ENCODE measurements at places on chromosomes 12 and 14.

GRCh38 chr14:50619569-50620141 is 48.5 kb downstream of the SAV1 start:
- no peak for DNase-seq

- no peak for DNase-seq
Observed at GRCh38 chr12:86331457-86331856, 75.3 kb upstream of the MGAT4C start.

- DNase-seq, result no peak
Observed at GRCh38 chr12:570435-570920, 92.8 kb downstream of the NINJ2 start.

DNA sequence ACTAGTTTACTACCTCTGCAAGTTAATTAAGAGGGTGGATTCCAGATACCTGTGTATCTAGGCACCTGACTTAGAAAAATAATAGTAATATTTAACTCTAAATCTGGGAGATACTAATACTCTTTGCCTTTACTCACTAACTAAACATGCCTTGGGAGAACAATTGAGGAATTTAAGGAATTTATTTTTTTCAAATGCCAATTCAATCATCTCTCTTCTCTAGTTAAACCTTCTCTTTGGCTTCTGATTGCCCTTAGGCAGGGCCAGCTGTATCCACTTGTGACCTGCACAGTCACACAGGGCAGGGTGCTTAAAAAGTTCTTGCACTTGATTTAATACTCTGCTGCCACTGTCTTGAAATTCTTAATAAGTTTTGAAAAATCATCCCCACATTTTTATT is 142.4 kb downstream of the PLCZ1 start:
- no peak for DNase-seq

- no peak for DNase-seq
Observed at GRCh38 chr14:25092258-25092740, 42.4 kb upstream of the STXBP6 start.

DNA sequence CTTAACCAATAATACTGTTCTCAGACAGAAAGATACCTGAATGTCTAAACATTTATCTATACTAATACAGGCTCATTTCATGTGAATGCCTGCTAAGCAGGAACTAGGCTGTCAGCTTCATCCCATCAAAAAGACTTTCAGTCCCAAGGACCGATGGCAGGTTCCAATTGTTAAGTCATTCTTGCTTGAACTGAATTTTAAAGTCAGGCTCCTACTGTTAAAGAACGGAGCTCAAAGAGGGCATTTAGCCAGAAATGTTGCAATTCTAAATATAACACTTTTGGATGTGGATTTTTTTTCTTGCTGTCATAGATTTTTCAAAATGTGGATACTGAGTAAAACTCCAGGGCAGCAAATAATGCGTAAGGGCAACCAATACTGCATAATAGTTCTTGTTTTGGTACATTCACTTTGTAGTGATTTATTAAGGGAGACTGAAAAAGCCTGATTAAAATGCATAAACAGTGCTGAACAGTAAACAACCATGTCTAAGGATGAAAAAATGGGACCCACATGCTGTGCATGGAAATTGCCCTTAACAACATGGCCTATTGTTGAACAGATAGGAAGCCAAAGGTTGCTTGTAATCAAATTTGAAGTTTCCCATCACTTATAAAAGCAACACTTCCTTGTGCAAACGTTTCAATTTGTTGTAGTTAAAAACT is 38.6 kb upstream of the DBX2 start:
- no peak for DNase-seq

- DNase-seq, result no peak
Observed at GRCh38 chr12:6364044-6364374, 11.4 kb downstream of the SCNN1A start.

DNA sequence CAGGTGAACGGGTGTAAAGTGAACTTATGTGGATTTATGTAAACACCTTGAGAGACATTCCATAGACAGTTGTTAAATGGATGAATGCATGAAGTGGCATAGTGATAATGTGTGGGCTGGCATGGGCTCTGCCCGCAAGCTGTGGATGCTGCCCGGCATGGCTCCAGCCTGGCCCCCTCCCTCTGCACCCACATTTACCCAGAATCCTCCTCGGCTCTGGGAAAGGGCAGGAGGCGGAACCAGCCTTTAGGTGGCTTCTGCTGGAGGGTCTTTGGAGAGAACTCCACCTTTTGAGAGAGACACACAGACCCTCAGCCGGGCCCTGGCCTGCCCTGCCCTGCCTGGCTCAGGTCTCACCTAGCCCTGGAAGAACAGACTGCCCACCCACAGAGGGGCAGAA is 18.7 kb downstream of the RASAL1 start:
- DNase-seq, result no peak

GRCh38 chr12:27779416-27779919 is 565 bp upstream of the KLHL42 start:
- DNase-seq, result no peak

- no peak for DNase-seq
Observed at GRCh38 chr12:99479149-99479548, 168.4 kb upstream of the GARIN6 start.

DNA sequence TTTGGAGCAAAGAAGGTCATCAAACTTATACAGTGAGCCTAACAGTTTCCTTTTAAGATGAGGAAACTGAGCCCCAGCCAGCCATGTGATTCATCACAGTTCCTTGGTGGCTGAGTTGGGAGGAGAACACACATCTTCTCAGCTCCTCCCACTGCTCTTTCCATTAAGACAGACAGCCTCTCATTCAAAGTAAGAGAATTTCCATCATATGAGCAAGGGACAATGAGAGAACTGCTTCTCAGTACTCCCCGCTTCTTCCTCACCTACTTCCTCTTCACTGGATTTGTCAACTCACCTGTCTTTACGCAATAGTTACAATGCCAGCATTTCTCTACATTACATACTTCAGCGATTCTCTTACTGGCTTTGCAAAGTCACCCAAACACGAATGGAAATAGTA is 2.2 kb downstream of the IFNG start:
- DNase-seq, result no peak

- no peak for DNase-seq
Observed at GRCh38 chr14:54774824-54775223, 127.8 kb downstream of the GCH1 start.

DNA sequence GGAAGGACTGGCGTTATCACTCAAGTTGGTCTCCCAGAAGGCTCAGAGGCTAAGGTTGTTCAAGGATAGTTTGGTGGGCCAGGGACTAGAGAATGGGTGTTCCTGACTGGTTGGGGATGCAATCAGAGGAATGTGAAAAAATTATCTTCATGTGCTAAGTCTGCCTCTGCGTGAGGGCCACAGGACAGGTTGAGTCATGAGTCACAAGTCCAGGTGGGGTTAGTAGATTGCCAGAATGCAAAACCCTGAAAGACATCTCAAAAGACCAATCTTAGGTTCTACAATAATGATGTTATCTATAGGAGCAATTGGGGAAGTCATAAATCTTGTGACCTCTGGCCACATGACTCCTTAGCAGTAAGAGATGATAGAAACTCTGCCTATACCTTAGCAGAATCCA is 220.1 kb upstream of the EEA1 start:
- DNase-seq, result no peak

GRCh38 chr12:116071555-116072230 is 205.8 kb downstream of the MED13L start:
- no peak for DNase-seq

DNA sequence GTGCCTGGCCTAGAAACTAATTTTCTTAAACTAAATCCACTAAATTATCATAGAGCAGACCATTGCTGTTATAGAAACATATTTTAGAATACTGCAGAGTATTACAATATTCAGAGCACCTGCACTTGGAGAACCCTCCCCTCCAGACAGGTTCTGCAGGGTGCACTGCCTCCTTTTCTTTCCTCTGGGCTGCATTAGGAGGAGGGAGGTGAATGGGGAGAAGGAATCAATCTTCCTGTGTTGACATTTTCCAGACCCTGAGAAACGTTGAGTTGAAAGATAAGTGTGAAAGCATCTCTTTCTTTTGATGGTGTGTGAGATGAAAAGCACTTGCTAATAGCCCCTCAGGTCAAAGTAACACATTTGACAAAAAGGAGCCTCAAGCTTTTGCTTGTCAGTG is 7.3 kb downstream of the SYNE2 start:
- no peak for DNase-seq

- no peak for DNase-seq
Observed at GRCh38 chr12:52618866-52619265, 507 bp upstream of the KRT73 start.

DNA sequence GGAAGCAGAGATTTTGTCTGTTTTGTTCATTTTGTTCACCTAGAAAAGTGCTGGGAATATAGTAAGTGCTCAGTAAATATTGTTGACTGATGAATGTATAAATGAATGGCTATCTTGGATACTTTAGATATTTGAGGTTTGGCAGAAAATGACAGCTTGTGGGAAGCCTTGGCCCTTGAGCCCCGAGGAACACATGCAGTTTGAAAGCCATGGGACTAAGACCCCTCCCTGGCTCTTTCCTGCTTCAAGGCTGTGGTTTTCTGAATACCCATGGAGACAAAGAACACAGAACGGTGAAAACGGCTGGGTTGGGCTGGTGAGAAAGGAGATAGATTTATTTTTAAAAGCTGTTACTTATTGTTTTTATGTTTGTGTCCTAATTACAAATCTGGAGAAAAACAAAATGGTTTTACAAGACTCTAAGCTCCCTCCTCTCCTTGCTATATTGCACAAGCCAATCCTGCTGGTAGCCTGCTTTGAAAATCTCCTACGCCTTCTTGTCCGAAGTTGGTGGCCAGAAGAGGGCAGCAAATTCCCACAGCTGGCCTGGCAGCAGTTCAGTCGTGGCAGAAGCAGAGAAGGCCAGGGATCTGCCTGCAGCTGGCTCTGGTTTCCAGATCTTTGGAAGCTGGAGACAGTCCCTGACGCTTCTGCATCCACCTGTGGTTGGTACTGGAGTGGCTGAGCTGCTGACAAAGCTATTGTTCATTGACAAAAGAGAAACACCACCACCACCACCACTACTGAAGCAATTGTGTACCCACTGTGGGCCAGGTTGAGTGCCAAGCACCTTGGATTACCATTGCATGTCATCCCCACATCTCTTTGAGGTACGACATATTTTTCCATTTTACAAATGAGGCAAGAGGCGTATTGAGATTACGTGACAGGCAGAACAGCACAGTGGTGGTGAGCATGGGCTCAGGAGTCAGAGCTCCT is 5.2 kb upstream of the KRT85 start:
- peak; percentile 28 for DNase-seq
